ENCODE measurements at places on chromosomes 5 and 9.

GRCh38 chr5:60287174-60287771, 393.7 kb upstream of the PDE4D start:
- no peak for DNase-seq

GRCh38 chr9:99513441-99514112, 291.5 kb downstream of the SEC61B start:
- no peak for DNase-seq

GRCh38 chr9:1415146-1415545, 365.0 kb downstream of the DMRT2 start:
- no peak for DNase-seq

DNA sequence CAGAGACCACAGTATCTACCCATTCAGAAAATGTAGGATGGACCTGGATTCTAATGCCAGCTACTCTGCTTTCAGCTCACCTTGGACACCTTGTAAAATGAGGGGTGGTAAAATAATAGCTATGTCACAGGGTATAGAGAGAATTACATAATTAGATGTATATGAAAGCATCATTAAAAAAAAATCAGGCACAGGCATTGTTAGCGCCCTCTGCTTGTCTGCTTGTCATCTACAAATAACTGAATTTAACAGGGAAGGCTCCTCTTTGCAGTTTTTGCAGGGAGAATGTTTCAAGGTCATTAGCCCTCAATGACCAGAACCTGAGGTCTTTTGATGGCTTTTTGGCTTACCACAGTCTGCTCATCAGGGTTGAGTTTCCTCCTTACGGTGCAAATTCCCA, 58.0 kb downstream of the GPR21 start:
- no peak for DNase-seq

- no peak for DNase-seq
These were observed 26.9 kb upstream of the SYK start for GRCh38 chr9:90774682-90775081.

GRCh38 chr9:25519286-25519685, 159.0 kb downstream of the TUSC1 start:
- no peak for DNase-seq

DNA sequence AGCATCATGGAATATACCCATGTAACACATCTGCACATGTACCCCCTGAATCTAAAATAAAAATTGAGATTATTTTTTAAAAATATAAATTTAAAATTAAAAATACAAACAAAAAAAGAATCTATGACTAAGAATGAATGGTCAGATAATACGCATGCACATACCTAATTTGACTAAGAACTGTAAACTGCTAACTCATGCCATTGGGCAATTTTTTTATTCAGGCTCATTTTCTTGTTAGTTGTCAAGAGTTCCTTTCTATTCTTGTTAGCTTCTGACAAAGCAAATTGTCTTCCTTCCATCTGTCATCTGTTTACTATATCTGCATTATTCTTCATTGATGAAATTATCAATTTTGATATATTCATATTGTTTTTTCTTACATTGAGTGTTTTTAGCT, 69.5 kb upstream of the HAND1 start:
- DNase-seq = no peak

- no peak for DNase-seq
These were observed 80.4 kb downstream of the CAAP1 start for GRCh38 chr9:26812217-26812616.

DNA sequence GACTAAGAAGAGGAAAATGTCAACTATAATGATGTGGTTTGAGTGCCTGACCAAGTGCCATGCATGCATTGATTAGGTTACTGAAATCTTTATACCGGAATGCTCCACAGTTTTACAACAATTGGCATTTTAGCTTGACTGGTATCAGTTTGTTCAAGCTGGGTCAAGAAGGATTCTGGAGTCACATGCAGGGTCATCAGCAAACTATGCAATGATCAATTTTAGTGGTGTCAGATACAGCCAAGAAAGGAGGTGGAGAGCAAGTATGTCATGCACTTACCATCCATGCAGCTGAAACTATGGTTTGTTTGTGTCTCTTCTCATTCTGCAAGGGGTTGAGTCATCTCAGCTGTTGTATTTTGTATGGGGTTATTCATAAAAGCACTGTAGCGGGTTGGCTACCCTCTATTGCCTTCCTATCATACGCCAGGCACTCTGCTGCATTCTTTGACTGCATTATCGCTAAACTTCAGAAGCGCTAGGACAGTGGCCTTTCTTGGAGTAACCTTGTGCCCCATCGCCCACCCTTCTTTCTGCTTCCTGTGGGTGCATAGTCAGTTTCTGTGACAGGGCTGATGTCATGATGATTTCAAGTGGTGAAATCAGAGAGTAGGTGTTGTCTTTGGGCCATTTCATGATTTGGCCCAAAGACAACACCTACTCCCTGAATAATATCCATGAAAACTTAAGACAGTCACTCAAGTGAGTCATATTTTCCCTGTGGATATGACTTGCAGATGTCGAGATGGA, 145.4 kb downstream of the MTX3 start:
- no peak for DNase-seq

GRCh38 chr9:114055894-114056293, 22.2 kb downstream of the AMBP start:
- DNase-seq = no peak

GRCh38 chr9:131500377-131500776, 2.3 kb upstream of the POMT1 start:
- no peak for DNase-seq

DNA sequence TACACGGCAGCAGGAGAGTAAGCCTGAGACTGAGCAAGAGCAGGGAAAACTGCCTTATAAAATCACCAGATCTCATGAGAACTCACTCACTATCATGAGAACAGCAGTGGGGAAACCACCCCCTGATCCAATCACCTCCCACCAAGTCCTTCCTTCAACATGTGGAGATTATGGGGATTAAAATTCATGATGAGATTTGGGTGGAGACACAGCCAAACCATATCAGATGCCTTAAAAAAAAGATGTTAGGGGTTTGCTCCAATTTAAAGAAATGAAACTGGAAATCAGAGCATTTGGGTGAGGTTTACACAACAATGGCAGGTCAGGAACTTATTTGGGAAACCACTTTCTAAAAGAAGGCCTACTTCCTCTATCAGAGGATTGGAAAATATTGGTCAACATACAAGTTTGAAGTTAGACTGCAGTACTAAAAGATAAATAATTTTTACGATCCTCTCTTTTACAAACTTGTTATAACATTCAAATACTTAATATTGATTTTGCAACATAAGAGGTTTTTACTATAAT, 105.1 kb downstream of the FBN2 start:
- no peak for DNase-seq

DNA sequence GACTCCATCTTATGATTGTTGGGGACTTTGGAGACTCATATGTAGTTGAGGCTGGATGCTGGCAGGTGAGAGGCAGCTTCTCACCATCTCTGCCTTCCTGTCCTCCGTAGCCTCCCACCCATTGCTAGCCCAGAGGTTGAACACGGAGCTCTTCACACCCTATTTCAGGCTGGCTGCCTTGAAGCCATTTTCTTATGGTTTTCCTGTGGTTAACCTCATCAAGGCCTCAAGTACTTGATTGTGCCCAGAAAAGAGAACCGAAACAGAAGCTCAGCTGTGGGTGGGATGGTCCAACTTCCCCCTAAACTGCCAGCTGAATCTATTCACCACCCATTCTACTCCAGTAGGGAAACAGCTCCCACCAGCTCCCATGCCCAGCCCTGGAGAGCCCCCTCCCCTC, 102.9 kb downstream of the LIFR start:
- peak; percentile 60 for DNase-seq

- DNase-seq = no peak
These were observed 565.5 kb upstream of the DMAC1 start for GRCh38 chr9:8365029-8365428.

GRCh38 chr5:38795986-38796741, 49.6 kb upstream of the OSMR start:
- no peak for DNase-seq

DNA sequence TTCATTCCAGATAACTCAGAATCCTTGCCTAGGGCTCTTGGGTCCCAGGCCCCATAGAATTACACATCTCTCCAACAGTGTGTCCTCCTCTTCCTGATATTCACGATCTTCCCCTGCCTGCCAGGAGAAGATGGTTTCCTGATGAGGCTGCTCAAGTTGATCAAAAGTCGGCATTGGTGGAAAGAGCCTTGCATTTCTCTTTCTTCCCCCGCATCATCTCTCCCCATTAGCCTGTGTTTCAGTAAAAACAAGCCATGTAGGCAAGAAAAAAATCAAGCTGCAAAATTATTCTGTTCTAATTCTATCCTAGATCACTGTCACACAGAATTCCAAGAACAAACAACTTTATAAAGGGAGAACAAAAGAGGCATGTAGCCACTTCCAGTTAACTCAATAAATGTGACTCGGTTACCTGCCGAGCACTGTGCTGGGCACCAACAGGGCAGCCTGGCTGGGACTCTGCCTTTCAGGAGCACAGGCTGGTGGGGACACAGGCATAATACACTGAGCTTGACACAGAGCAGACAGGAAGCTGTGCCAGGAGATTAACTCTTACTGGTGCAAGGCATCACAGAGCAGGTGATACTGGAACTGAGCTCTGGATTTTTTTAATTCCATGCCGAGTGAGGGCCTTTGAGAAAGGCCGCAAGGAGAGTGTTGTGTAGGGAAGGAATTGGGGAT, 25.6 kb downstream of the TMOD1 start:
- no peak for DNase-seq

DNA sequence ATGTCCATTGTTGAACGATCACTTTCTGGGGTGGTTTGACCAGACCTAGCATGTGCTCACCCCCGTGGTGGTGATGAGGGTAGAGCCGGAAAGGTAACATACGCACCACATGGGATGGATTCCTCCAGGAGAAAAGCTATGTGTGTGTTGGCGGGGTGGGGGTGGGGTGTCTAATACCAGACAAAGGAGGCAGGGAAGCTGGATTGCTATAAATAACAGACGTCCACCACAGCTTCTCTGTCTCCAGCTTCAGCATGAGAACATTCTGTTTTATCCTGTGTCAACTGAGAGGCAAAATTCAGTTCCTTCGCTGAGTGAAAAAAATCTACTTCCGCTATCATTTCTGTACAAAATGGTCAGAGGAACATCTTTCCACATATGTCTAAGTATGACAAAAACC, 151.0 kb downstream of the PCSK1 start:
- DNase-seq = no peak

- no peak for DNase-seq
These were observed 281.0 kb upstream of the IRX2 start for GRCh38 chr5:3032513-3032912.

- DNase-seq = no peak
These were observed 270.8 kb downstream of the NTRK2 start for GRCh38 chr9:84940294-84940693.

GRCh38 chr5:138944527-138945322, 69.6 kb upstream of the LRRTM2 start:
- no peak for DNase-seq

GRCh38 chr9:36093384-36093783, 43.1 kb upstream of the GLIPR2 start:
- DNase-seq = no peak

DNA sequence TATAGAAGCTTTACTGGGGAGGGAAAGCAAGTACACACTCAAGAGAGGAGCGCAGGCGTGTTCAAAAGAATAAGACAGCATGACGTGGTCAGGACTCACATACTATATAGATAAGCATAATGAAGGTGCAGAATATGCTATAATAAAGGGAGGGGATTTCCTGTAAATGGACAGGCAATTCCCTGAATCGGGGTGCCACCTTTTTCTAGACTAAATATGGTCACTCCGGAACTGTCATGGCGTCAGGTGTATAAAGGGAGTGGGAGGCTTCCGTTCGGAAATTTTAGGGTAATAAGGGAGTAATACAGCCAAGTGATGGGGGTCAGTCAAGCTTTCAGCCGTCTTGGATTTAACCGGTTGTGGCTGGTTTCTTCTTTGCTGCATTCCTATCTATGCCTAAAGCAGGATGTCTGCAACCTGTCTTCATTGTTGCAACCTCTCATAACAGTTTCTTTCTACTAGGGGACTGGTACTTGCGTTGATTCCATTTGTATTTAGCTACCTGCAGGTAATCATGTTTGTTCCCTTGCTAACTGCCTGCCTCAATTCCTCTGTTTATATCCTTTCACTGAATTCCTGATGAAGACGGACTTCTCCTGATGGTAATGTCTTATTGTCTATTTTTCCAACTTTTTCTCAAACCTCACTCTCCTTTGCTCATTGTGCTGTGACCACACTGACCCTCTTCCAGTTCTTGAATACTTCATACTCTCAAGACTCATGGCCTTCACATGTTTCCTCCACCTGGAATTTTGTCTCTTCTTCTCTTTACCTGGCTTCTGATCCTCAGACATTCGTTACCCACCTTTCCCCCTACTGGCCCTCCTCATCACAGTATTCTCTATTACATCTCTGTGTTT, 48.9 kb downstream of the PRR16 start:
- no peak for DNase-seq

DNA sequence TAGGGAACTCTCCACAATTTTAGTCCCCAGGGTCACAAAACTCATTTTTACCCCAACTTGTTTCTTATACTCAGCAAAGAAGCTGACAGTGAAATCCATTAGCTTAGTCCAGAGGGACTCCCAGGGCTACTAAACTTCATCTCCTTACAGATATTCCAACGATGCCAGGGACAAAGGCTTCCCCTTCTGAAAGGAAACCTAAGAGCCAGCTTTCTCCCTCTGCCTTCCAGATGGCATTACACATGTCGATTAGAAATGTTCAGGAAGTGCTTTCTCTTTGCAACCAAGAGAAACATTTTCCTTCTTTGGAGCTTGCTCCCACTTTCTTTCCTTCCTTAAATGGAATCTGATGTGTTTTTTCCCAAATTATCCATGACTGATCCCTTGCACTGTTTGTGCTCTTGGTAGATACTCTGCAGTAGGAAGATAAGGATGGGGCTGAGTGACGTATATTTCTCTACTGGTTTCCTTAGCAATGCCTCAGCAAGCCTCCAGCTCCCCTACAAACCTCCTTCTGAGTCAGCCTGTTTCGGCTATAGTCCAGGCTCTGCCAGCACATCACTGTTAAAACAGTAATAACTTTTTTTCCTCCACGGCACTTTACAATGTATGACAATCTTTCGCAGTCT, 43.0 kb upstream of the HTR4 start:
- no peak for DNase-seq

DNA sequence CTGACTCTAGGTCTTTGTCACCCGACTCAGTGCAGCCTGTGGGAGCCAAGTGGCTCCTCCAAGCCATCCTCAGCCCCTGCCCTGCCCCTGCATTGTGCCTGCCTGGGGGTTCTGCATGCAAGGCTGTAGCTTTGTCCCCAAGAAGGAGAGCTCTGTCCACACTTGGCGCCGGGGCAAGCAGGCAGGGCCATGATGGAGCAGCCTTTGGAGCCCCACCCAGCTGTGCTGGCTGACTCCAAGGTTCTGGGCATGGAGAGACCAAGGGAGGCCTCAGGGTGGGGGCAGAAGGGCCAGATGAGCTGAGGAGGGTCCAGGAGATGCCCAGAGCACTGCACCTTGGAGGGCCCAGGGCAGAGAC, 226.2 kb downstream of the CACNA1B start:
- DNase-seq = no peak

- no peak for DNase-seq
These were observed 244.0 kb downstream of the SEC61B start for GRCh38 chr9:99466104-99466503.

- no peak for DNase-seq
These were observed 4.8 kb upstream of the NOTCH1 start for GRCh38 chr9:136550439-136551289.

Measured in GM18507 (cell line).